Stimulated activated CD8-positive, alpha-beta memory T cell treated with anti-CD3 and anti-CD28 coated beads, Interleukin-4, amount 100 ng/mL, for 1 hour (primary cell): ENCODE measurements at places on chromosomes 1 and 21.

DNA sequence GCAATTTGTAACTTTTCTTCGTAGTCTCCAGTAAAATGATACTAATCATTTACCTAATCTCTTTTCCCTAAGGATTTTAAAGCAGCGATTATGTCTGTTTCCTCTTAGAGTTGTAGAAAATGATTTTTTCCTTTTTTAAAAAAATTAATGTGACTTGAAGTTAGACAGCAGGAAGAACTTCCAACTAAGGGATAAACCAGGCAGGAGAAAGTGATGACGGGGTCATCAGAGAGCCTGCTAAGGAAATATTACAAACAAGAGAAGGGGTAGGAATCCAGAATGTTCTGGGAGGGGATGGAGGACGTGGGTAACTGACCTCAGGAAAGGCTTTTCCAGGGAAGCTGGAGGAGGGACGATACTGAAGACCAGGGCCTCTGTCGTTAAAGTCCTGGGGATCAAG lies 8.8 kb upstream of the ETV3L start:
- DNase-seq: no peak

DNA sequence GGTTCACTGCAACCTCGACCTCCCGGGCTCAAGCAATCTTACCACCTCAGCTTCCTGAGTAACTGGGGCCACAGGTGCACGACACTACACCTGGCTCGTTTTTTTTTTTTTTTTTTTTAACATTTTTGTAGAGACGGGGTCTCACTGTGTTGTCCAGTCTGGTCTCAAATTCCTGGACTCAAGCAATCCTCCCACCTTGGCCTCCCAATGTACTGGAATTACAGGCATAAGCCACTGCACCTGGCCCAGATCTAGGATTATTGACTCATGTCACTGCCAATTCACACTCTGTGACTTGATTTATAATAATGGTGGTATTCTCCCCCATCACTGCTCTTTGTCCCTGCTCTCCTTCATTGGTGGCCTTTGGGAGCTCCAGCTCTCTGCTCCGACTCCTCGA lies 145.1 kb downstream of the PTPRU start:
- DNase-seq: no peak

GRCh38 chr1:60866917-60867531 lies 215.3 kb upstream of the NFIA start:
- no peak for DNase-seq

DNA sequence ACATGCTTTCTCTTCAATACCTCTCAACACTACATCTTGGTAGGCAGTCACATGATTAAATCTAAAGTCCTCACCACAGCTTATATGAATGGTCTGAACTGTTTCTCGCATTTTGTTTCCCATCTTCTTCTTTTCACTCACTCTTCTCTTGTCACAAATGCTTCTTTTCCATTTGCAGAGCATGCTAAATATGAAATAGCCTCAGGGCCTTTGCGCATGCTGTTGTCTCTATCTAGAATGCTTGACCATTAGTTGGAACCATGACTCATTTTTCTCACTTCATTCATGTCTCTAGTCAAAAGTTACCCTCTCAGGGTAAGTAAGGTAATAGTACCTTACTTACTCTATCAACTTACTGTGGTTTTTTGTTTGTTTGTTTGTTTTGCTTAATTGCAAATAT lies 239.7 kb downstream of the PTPRC start:
- no peak for DNase-seq

- DNase-seq: no peak
Measured at GRCh38 chr1:32715901-32716311, 13.3 kb upstream of the SYNC start.

DNA sequence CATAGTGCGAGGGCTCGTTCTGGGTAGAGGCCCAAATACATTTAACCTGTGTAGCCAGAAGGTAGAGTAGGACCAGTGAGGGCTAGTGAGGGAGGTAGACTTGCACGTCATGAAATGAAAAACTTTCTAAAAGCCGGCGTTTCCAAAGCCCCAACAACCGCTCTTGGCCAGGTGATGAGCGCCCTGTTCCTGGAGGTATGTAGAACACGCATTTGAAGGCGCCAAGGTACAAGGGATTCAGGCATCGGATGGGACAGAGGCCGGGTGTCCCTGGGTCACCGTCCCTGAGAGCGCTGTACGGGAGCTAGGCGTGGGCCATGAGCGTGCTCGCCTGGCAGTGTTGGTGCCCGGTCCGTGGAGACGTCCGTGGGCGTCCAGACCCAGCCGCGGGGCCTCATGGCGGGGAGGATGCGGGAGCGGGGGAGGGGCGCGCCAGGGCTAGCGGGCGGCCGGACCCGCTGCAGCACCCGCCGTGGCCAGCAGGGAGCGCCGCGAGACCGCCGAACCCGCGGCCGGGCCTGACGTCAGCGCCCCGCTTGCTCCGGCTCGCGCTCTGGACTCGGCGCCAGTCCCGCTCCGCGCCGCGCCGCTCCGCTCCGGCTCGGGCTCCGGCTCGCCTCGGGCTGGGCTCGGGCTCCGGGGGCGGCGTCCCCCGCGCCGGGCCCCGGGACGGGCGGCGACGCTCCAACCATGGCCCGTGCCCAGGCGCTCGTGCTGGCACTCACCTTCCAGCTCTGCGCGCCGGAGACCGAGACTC lies at the start of gene PTPRU:
PTPRU (plus strand) TSS at position 568 of the 757 bp plus-strand sequence; CDS start at position 691, 123 bp downstream.
- DNase-seq: peak; percentile 50

- DNase-seq: no peak
Measured at GRCh38 chr1:169548282-169548681, 38.0 kb downstream of the F5 start.

DNA sequence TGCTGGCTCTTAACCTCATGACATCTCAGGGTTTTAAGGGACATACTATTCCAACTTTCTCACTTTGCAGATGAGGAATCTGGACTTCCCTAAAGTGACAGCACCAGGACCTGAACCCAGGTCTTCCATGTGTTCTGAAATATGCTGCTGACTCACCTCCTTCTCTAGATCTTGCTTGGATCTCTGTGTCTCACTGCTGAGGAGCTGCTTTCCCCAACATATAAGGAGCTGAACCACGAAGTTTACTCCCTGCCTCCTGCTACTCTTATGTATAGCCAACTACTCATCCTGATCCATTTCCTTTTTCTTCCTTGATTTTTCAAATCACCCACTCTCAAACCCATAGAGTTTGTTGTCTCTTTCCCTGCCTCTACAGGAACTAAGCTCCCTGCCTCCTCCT lies 38.2 kb downstream of the ALG14 start:
- DNase-seq: no peak

GRCh38 chr1:111987502-111987901 lies 2.0 kb downstream of the KCND3 start:
- DNase-seq: no peak

DNA sequence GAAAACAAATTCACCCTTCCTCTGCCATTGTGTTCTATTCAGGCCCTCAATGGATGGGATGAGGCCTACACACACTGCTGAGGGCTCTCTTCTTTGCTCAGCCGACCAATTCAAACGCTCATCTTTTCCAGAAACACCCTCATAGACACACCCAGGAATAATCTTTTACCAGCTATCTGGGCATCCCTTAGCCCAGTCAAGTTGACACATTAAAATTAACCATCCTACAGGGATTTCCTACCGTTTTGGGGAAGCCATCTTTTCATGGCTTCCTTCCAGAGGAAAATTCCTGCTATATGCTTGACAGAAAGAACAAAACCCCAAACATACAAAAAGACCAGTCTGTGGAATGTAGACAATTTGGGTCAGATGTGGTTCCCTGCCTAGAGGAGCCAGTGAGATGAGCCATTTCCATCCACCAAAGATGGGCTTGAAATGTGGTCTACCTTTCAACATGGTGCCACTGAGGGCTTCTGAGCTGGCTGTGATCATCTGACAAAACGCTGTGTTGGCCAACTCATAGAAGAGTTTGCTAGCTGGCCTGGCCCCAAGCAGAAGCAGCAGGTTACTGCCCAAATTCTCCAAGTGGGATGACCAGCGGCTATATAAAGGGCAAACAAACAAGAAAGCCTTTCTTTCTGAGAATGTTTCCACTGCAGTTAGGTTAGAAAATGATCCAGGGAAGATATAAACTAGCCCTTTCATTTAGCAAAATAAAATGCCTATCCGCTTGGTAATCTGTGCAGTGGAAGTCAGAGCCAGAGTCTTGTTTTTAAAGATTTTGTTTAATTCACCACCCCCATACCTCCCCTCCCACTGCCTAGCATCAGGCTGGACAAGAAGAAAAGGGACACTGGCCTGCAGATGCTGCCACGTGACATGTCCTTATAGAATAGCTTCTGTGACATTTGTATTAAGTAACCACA lies 69.1 kb upstream of the MRPS6 start:
- no peak for DNase-seq

- no peak for DNase-seq
Measured at GRCh38 chr1:175193527-175193910, 943 bp upstream of the KIAA0040 start.

DNA sequence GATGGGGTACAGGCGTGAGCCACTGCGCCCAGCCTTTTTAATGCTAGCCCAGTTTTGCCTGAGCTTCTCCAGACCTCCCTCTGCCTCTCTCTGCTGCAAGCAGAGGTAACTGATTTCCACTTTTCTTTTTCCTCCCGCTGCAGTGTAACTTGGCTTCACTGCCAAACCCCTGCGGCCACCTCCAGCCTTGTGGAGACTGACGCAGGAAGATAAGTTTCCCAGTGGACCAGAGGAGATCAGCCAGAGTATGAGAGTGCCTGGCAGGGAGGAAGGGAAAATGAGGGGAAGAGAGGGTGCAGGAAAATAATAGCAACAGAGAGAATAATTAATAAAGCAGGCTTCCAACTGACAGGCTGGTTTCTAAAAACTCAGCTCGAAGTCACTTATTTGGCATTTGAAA lies 143.7 kb downstream of the PCNX2 start:
- DNase-seq: no peak

GRCh38 chr1:209733409-209734192 lies 22.3 kb upstream of the TRAF3IP3 start:
- no peak for DNase-seq

GRCh38 chr1:193143285-193143684 lies 21.5 kb downstream of the CDC73 start:
- no peak for DNase-seq

DNA sequence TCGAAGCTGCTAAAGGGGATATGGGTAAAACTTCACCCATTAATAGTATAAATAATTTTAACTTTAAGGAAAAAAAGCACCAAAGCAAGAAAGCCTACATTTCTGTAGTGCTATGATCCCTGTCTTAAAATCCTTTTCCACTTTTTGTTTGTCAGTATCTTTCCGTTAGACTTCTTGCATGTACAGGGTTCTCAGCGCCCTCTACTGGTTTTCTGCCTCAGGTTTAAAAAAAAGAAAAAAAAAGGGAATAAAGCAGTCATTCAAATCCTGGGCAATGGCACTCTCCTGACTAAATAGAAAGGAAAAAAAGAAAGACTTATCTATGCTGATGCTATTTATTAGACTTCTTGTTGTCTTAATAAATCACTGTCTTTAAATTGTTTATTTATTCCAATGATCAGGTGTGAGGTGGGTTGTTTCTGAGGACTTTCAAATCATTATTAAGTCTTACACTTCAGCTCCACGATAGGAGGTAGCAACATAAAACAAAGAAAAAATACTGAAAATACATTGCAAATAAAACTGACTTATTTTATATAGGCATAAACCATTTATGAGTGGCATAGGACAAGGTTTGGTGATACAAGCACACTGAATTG lies 475.4 kb upstream of the NR5A2 start:
- DNase-seq: no peak

- no peak for DNase-seq
Measured at GRCh38 chr1:225454733-225455132, 26.9 kb upstream of the LBR start.

- no peak for DNase-seq
Measured at GRCh38 chr21:27001526-27001925, 34.6 kb upstream of the ADAMTS5 start.

GRCh38 chr21:31908106-31909031 lies 35.5 kb downstream of the HUNK start:
- no peak for DNase-seq

DNA sequence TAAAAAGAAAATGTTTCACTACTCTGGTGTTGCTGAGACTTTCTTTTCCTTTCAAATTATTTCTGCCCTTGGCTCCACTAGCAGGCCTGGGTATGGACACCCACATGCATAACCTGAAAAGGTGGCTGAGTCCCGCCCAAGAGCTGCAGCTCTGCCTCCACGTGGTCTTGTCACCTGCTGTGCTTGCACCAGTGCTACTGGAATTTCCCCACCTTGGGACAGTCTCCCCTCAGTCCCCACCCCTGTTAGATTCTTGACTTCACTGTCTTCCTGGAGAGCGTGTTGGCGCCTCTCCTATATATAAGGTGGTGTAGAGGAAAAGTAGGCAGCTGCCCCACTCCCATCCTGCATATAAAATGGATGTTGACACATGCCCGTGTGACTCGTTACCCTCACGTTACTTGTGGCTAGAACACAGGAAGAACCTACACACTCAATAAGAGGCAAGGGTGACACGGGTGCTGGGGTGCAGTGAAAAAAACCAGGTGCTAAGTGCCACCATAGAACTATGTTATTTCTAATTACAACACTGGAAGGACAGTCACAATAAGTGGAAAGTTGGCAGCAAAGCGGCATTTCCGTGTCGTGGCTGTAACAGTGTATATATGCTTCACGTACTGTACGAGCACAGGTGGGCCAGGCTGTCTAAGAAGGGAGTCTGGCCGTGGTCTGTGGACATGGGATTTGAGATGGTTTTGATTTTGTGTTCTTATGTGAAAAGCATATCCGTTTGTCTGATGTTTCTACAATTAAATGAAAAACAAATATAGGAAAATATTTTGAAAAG lies 61.0 kb downstream of the POFUT2 start:
- DNase-seq: no peak

GRCh38 chr21:43812139-43812821 lies 22.9 kb downstream of the RRP1 start:
- DNase-seq: no peak

DNA sequence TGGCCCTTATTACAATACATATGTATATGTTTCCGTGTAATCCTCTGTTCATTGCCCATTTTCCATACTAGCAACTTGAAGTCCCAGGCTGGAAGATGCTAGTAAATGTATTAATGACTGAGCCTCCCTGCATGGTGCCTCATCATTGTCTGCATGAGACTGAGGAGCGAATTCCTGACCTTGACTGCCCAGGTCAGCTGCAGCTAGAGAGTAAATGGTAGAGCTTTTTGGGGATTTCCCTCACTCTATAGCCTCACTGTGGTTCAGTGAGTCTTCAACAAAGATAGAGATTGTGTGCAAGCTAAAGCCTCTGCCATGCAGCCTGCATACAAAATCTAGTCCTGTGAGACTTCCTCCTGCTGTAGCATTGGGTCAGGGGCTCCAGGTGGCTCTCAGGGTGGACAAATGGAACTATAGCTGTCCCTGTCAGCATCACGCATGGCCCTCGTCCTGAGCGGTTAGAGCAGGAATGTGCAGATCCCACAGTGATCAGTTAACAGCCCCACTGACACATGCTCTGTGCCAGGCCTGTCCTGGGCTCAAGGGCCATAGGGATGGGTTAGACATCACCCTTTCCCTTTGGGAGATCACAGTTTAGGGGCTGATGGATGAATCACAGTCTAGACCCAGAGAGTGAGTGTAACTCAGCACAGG lies 741.7 kb downstream of the MATN1 start:
- DNase-seq: no peak
